Body of pancreas (tissue), 4 donors: ENCODE measurements at places on chromosomes 4 and X. TPM values are rescaled to one million over a fixed set of nuclear protein-coding genes. Genes with fewer than 3 reads are reported as not detected.

DNA sequence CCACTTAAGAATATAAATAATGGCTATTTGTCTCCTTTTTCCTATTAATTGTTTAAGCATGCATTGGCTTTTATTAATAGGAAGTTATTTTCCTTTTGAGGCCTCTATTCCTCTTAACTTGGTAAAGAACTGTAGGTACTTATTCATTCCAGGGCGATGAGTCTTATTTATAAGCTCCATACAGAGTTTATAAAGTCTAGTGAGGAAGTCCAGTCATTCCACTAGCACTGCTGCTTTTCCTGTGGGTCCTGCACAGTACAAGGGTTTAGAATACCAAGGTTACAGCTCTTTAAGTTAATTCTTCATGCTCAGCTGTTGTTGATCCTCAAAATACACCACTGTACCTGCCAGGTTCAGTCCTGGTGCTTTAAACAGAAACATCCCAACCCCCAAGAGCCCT is 28.5 kb upstream of the WNK3 start:
- no peak for DNase-seq

DNA sequence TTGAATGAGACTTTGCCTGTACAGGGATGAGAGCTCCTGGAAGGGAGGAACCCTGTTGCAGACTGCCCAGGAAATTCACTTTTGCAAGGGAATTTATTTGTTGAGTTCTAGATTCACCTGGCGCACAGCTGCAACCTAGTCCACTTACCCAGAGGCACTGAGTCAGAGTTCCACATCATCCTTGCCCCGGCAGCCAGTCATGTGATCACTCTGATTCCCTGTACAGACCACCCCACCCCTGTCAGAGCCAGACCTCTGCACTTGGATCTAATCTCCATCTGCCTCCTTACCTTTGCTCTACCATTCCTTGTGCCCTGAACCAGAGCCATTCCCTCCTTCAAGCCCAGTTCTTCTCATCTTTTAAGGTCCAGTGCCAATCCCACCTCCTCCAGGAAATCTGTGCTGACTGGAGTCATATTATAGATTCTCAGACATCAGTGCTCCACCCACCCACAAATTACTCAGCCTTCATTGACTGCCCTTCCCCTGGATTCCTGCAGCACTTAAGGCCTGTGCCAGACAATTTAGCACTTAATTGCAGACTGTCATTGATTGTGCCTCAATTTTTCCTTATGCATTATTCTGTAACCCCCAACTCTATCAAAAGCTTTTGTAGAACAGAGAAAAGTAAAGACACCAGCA is 84.1 kb upstream of the MAGEA4 start:
- DNase-seq = no peak

GRCh38 chrX:96721354-96721753 is 36.7 kb downstream of the DIAPH2 start:
- DNase-seq = no peak

The ZCCHC18 gene
- not detected for total RNA-seq
